Frontal cortex (tissue), 4 donors: ENCODE measurements at places on chromosomes 2 and 18. TPM values are rescaled to one million over a fixed set of nuclear protein-coding genes. Genes with fewer than 3 reads are reported as not detected.

DNA sequence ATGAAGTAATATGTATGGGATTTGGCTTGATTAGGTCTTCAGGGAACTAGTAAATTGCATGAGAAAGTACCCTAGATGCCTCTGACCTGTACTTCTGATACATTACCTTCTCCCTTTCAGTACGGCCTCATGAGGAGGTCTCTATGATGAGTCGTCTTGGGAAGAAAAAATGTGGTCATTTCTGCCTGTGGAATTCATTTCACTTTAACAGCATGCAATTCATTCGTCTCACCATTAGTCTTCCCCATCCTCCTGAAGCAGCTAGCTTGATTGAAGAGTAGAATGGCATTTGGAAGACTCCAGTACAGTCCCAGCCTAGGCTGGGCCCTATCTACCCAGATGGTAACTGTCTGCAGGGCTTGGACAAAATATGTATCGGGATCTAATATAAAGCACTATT, 52.2 kb downstream of the TMX3 start:
- DNase-seq: no peak

- no peak for DNase-seq
These were observed 59.2 kb downstream of the CSRNP3 start for GRCh38 chr2:165528691-165529090.

DNA sequence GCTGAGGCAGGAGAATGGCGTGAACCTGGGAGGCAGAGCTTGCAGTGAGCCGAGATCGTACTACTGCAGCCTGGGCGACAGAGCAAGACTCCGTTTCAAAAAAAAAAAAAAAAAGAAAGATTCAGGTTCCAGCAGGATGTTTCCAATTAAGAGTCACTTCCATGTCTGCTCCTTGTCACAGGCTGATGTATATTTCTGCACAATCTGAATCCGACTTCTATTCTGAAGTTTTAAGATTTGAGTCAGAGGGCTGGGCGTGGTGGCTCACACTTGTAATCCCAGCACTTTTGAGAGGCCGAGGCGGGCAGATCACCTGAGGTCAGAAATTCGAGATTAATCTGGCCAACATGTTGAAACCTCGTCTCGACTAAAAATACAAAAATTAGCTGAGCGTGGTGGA, 24.7 kb downstream of the SNRPD1 start:
- DNase-seq: no peak

- DNase-seq: no peak
These were observed 46.3 kb downstream of the STK39 start for GRCh38 chr2:168200930-168201583.

Gene ANKRD30B
- 3.3 TPM for total RNA-seq

Gene PMAIP1
- 0.82 TPM for total RNA-seq

Gene UGT1A3
- not detected for total RNA-seq

Gene TUBA4B
- not detected for total RNA-seq

Gene ASTL
- total RNA-seq: not detected

DNA sequence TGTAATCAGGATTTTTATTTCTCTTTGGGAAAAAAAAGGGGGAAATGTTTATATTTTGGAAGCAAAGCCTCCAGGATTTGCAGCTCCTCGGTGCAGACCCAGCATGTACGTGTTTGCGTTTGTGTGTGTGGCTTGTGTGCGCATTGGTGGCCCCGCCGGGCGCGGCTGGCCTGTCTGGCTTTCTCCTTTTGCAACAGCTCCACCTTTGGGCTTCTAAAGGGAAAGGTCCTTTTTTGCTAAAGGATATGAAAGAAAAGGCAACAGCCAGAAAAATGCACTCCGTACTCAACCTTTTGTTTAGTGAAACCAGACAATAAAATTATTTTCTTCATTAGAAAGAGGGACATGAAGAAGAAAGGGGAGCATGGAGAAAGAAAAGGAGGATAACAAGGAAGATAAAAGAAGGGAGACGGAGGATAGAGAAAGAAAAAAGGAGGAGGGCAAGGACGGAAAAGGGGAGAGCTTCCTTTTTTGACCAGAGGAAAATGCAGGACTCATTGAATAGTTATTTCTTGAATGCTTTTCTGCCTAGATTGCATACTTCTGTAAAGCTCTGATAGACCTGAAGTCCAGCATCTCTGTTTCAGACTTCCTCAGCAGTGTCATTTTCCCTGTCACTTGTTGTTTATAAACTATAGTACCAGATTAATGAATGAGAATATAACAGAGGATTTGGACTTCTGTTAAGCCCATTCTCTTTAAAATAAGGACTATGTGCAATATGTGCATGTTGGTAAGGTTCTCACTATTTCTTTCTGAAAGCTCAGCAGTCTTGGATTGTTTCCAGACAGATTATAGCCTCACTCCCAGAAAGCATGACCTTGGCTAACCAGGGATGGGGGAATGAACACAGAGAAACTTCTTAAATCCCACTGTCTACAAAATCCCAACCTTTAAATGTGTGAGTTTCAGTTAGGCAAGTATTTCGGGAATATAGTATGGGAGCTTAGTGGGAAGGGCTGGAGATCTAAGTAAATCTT, 563.1 kb upstream of the PIK3C3 start:
- peak; percentile 3 for DNase-seq

GRCh38 chr2:47250586-47251403, 95.7 kb upstream of the STPG4 start:
- no peak for DNase-seq

DNA sequence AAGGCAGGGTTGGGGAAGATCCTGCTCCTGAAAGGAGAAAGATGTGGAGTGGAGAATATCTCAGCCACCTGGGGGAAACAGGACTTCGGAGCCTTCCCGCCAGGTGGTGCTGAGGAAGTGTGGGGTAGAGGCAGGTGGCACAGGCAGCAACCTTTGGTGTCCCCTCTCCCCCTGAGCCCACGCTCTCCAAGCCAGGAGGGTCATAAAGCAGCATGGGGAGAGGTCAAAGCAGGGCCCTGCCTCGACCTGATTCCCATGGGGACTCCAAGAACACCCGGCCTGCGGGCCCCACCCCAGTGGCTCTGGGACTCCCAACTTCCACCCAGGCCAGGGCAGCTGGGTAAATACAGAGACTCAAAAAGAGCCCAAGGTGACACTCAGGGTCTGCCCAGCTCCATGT, 54.3 kb upstream of the SLC66A3 start:
- DNase-seq: no peak

Gene SPRED2
- 8.2 TPM for total RNA-seq

GRCh38 chr18:3251249-3251962, 3.8 kb downstream of the MYL12A start:
- no peak for DNase-seq

DNA sequence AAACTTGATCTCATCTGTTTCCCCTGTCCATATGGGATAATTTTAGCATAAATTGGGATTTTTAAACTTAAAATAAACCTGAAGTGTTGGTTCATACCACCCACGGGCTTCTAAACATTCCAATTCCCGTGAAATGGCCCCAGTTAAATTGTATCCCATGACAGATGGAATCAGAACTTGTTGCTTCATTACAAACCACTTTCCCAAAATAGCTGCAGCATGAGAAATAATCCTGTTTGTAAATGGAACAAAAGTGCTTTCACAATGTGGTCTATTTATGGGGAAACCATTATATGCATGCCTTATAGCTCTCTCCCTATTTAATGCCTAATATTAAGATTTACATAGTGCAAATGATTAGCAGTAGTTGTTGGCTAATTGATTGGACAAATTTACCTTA, 15.9 kb downstream of the SCG2 start:
- DNase-seq: no peak

DNA sequence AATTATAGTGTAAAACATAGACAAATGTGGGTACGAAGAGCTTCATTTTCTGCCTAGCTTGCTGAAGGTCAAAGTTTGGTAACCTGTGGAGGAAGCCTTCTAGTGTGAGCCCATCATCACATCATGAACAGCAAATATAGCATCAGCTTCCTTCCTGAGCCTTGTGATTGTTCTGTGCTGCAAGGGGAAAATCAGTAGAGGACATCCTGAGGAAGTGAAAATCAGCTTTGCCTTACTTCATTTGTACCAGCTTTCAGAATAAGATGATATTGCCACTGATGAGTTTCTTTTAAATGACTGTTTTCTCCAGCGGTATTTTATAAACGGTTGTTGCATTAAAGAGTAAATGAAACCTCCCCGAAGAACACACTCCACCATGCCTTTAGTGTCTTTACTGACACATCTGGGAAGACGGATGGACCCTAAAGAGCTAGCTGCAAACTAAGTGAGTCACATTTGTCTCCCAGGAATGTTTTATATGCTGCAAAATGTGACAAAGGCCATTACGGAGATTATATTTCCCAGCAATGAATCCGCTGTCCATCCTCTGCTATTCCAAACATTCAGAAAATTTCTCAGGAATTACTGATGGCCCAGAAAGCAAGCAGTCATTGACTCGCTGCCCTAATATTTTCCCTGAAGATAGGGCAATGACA, 1272.8 kb downstream of the SUCLG1 start:
- no peak for DNase-seq

Gene ICA1L
- total RNA-seq: 88.5 TPM

Gene USP14
- total RNA-seq: 27.3 TPM

Gene PTPN2
- total RNA-seq: 40.4 TPM

DNA sequence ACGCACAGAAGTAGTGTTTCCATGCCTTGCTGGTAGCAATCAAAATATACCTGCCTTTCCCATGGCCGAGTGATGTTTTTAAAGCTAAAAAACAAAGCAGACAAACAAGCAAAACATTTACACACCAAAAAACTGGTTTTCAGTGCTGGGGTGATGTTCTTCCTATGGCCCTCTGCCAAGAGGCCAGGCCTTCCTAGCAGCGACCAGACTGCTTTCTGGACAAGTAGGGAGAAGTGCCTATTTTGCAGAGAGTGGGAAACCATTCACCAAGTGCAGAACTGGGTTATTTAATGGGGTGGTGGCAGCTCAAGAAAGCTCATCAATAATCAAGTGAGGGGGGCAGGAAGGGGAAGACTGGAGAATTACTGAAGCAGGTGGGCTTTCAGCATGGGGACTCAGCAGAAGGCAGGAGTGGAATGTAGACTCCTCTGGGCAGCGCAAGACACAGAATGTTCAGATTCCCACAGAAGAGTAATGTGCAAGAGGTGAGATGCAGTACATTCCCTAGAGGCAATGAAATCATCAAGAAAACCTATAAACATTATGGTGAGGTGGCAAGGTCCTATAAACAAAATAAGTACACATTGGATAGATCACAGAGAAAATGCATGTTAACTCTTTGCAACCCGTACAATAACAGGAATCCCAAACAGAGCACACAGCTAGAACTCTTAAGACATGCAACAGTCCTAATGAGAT, 44.0 kb downstream of the CPO start:
- DNase-seq: no peak

DNA sequence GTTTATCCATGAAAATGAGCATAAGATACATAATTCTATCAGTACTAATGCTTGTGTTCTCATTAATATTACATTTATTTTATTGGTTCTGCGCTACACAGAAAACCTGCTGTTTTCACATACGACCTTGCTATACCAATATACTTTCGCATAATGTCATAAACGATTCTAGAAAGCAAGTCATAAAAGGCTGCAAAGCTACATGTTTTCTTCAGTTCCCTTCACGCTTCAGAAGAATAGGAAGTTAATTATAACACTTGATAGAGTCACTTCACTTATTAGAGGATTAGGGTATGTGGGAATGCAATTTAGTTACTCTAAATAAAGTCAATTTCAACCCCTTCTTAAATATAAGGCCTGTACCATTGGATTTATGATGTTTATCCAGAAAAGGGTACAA, 29.0 kb downstream of the PSME4 start:
- DNase-seq: no peak

DNA sequence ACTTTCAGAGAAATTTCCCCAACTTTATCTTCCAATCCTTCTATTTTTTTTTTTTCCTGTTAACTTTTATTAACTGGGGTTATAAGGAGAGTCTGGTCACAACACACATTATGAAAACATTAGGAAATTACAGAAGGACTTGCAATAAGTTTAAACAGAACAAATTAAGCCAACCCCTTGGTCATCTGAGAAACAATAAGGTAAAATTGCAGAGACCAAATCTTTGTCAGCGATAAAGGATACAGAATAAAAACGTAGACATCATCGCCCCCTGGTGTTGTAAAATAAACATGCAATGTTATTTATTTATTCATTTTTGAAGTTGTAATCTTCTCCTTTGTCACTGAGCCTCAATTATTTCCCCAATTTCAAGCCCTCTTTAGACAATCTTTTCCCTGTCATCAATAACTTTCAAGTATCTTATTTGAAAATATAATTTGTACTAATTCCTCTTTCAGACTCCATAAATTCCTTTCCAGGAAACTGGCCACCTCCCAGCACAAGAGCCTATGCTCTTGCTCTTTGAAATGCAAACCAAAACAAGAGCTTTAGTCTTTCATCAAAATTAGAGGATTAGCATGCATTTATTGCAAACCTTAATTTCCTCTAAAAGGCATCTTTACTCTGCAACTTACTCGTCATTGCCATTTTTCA, 19.5 kb downstream of the G6PC2 start:
- no peak for DNase-seq

GRCh38 chr2:225600865-225601264, 201.4 kb downstream of the NYAP2 start:
- DNase-seq: no peak

Gene UGT1A6
- not detected for total RNA-seq

Gene OLA1
- total RNA-seq: 114 TPM

GRCh38 chr2:31216734-31217133, 581 bp downstream of the CAPN14 start:
- DNase-seq: no peak

Gene STARD6
- 0.82 TPM for total RNA-seq

Gene COLEC11
- 0.41 TPM for total RNA-seq

- DNase-seq: no peak
These were observed 20.5 kb upstream of the ZNF516 start for GRCh38 chr18:76515576-76515975.

GRCh38 chr2:176830362-176830761, 382.2 kb upstream of the HNRNPA3 start:
- no peak for DNase-seq

DNA sequence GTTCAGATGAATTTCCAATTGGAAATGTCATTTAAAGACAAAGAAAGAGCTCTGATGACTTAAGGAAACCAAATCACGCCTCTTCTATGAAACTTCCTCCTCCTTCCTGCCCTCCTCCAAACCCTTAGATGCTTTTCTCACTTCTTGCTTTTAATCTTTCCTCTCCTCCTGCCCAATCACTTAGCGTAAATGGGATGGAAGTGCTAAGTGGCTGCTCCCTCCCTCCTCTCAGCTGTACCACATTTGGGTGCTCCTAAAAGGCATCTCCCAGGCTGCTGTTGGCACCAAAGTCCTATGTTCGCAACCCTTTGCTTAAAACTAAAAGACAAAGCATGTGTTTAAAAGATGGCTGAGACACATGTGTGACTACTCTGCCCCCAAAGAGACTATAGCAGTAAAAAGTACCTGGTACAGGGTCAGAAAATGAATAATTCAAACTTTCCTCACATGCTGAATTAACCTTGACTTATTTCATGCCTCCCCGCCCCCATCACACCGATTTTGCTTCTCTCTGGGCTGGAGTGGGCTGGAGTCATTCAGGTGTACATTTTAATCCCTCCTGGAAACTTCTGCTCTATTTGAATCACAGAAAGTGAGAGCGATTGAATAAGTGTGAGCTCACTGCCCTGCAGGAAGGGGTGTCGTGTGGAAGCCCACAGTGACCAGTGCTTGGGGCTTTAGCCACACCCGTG, 59.2 kb upstream of the KLF7 start:
- DNase-seq: no peak

GRCh38 chr2:241924069-241924908, 54.8 kb downstream of the RTP5 start:
- DNase-seq: no peak
